Activated CD8-positive, alpha-beta T cell treated with anti-CD3 and anti-CD28 coated beads for 36 hours (primary cell): ENCODE measurements at places on chromosomes 6 and 20.

DNA sequence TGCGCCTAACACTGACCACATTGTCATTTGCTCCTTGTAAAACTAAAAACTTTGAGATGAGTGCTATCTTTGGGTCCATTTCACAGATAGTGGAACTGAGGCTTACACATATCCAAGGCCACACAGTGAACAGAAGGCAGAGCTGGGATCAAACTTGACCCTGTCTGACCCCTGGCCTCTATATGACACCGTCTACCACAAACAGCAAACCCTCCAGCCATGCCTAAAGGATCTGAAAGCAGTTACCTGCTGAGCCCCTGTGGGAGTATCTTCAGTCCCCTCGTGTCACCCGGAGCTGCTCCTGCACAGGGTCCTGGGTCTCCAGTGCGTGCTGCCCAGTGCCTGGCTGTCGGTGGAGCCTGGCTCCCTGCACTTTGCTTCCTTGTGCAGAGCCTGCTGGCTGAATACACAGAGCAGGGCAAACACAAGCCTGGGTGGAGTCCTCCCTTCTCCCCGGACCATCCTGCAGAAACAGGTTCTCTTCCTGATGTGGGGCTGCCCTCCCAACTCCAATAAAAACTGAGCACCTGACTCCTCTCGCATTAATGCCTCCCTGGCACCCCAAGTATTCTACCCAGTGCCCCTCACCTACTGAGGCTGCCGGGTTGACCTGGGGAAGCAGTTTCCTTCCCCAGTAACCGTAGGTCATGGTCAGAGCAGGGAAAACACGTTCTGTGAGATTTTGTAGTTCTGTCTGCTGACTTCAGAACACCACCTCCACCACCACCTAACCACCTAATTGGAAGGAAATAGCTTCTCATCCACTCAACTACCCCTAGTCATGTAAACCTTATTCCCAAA lies at the start of gene BCAS1:
Gene BCAS1 (minus strand): TSS at position 408 of the 801 bp plus-strand sequence. CDS start 11,876 bp downstream, outside the sequence.
- no peak for DNase-seq
- peaks cover 3% of the 10 kb centered on the region for H3K4me1 ChIP-seq
- H3K36me3 ChIP-seq: no peaks in the 10 kb centered on the region
- H3K4me3 ChIP-seq: no peak within 1 kb of the TSS

DNA sequence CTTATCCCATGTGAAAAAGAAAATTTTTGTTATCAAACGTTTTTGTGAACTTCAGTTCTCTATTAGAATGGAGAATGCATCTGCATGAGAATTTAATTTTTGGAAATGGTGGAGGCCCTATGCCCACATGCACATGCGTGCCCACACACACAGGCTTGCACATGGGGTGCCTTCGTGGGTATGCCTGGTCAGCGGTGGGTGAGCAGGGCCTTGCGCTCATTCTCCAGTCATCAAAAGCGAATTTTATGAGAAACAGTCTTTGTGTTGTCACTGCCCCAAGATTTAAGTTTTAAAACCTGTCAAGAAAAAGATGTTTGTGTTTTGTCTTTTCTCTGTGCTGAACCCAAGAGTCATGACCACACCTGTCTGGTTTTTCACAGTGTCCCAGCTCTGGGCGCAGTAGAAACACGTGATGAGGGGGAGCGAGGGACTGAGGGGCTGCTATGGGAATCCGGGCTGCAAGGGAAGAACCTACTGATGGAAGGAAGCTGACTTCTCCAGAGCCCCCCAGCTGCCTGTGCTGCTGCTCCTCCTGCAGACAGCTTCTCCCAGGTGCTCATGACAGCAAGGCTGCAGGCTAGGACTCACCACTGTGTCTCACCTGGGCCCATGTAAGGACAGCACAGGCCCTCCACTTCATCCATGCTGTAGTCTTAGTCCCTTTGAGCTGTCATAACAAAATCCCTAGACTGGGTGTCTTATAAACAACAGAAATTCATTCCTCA lies 153.6 kb downstream of the SYCP2 start:
- DNase-seq: no peak
- H3K36me3 ChIP-seq: no peaks in the 10 kb centered on the region
- H3K4me3 ChIP-seq: no peak overlapping the region
- no peak overlapping the region for H3K27ac ChIP-seq

- H3K27ac ChIP-seq: no peak overlapping the region
- no peaks in the 10 kb centered on the region for H3K4me1 ChIP-seq
- peaks cover 3% of the 10 kb centered on the region for H3K27me3 ChIP-seq
- DNase-seq: no peak
- H3K36me3 ChIP-seq: no peaks in the 10 kb centered on the region
- no peak overlapping the region for H3K4me3 ChIP-seq
These were observed 88.3 kb upstream of the CCDC28A start for GRCh38 chr6:138685257-138685656.

DNA sequence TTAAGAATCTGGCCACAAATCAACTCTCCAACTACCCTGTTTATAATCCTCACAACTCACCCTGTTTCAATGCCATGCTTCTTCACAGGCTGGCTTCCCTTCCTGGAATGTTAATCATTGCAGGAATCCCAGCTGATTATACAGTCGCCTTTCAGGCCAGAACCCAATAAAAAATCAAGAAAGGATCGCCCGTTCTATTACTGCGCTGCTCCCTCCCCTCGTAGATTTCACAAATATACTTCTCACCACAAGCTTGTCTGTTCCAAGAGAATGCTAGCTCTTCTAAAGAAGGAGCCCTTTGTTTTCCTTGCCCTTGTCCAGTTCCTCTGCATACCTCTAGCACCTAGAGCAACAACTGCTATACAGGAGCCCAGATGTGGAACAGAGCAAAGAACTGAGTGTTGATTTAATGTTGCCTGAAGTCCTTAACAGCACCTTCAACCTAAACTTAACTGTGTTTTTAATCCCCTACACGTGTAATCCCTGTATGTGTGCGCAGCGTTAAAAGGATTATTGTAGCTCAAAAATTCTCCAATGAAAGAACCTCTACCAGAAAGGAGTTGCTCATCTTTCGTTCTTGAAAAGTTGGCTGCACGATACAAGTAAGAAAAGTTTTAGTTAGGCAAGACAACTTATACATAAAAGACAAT lies 988 bp downstream of the ECHDC1 start:
- peaks cover 17% of the 10 kb centered on the region for H3K4me1 ChIP-seq
- DNase-seq: no peak
- no peak overlapping the region for H3K27ac ChIP-seq
- no peak overlapping the region for H3K4me3 ChIP-seq
- no peaks in the 10 kb centered on the region for H3K27me3 ChIP-seq
